ENCODE measurements at places on chromosomes 3 and 15.

DNA sequence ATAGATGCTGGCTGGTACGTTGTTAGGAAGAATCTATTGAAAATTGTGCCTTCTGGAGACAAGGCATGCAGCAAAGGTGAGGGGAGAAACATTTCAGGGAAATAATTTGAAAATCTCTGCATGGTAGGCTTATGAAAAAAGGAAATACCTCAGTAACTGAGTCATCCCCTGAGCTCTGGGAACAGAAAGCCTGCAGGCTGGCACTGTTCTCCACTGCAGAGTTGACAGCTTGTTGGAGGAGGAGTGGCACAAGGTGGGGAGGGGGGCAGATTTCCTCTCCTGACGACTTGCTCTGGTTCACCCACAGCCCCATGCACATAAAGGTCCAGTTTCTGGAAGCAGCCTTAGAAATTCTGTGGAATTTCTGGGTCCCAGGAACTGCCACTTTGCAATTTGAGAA is 179.4 kb downstream of the ABHD5 start:
- no peak for DNase-seq

DNA sequence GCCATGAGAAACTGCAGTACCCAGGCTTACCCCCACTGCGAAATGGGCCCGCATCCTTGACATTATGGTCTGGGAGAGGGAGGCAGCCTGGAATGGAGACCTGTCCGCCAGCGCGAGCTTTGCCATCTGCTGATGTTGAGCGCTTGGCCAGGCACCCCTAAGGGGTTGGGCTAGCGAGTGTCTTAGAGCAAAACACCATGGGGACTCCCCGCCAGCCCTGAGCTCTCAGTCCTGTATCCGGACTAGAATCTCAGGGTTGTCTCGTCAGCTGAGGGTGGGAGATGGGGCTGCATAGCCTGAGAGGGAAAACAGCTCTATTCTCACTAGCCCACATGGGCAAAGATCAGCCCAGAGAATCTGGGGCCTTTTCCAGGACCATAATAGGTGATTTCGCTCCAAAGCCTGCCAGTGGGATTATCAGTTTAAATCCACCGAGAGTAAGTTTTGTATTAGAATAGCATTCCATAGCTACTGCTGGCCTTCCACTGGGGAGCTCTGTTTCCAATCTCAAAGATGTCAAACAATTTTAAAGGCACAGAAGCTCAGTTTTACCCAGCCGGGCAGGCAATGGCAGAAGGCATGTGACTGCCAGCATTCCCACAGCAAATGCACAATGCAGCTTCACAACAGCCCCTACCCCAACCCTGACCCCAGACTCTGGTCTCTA is 167.5 kb upstream of the TPM1 start:
- DNase-seq = no peak

GRCh38 chr15:80587007-80587406 is 108.1 kb upstream of the ABHD17C start:
- DNase-seq = no peak

DNA sequence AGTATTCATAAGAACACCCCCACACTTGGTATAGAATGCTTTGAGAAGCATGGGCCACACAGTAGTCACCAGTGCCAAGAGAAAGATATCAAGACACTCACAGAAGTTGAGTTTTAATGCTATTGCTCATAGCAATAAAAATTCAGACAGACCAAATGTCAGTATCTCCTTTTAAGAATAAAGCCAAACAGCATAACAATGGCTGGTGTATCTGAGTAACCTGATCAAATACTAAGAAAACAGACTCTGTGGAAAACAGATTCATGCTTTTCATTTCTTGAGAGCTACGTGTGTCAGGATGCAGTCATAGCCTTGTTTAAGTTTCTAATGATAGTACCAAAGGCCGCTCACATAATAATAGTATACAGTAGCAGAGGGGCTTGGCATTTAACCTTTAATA is 778.5 kb downstream of the MECOM start:
- DNase-seq = no peak

DNA sequence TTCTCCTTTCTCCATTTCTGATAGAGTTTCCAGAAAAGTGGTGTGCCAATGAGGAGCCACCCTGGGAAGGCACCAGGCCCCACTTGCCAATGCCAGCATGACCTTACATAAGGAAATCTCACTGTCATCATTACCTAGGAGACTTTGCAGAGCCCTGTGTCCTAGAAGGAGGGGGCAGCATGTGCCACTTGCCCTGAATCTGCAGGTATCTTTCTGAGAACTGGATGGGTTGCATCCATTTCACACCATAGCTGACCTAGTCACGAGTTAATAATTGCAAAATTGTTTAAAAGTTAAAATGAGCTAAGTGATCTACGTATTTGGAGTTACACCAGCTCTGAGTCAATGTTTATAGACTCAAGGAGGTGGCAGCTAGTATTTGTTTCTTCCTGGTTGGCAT is 14.3 kb downstream of the CA12 start:
- no peak for DNase-seq

DNA sequence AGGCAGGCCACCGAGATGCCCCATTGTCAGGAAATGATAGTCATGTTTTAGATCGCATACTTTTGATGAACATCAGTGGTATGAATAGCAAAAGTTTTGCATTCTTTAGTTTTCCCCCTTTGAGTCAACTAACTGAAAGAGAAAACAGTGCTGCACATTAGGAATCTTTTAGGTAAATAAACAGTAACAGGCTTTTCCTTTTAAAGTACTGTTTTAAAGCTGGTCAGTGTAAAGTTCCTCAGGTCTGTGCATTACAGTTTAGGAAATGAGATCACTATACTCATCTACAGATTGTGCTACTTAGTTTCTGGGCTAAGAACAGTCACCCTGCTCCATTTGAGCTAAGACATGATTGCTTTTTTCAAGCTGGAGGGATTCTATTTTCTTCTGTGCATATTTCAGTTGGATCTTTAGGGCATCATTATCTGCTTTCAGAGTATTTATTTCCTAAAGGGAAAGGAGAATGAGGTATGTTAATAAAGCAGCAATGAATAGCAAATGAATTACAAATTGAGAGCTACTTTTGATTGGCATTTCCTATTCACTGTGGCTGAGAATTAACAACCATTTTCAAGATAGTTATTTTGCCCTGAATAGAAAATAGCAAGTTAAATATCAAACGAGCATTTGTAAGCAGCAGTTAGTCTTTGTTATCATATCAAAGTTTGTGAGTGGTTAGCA is 36.5 kb downstream of the FAM98B start:
- DNase-seq = no peak

GRCh38 chr15:65077981-65078352 is 1.4 kb downstream of the KBTBD13 start:
- DNase-seq = peak; percentile 42

DNA sequence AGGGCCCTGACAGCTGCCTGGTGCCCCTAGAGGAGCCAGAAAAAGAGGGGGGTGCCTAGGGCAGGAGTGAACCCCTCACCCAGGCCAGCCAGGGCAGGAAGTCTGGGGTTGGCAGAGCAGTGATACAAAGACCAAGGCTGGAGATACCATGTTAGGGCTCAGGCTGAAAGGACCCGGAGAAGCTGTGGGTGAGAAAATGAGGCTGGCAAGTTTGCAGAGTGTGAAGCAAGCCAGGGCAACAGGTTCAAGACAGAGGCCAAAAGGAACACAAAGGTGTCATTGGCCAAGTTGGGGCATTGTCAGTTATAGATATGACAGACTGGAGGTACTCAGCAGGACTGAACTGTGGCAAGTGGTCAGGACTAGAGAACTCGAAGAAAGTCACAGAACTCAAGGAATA is 40.6 kb upstream of the IREB2 start:
- no peak for DNase-seq

- no peak for DNase-seq
Observed at GRCh38 chr15:78347586-78348543, 7.7 kb downstream of the CRABP1 start.

- no peak for DNase-seq
Observed at GRCh38 chr3:76643623-76644304, 396.1 kb upstream of the ROBO2 start.

DNA sequence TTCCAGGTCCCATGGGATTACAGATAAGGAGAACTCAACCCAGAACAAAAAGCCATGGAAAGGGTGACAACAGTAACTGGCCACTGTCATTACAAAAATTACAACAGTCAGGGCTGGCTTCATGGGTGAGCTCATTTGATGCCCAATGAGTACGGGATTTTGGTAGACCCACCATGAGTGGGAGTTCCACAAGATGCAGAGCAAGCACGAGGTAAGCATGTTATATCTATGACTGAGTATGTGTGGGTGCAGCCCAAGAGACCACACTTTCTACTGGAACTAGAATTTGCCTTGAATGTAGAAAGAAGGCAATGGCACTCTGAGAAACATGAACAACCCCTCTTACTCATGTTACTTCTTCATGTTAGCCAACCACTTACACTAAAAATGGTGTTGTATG is 83.3 kb downstream of the IGF2BP2 start:
- DNase-seq = no peak

GRCh38 chr3:194397757-194398312 is 1.2 kb downstream of the GP5 start:
- no peak for DNase-seq

- DNase-seq = no peak
Observed at GRCh38 chr3:127796045-127796830, 26.1 kb downstream of the MGLL start.

DNA sequence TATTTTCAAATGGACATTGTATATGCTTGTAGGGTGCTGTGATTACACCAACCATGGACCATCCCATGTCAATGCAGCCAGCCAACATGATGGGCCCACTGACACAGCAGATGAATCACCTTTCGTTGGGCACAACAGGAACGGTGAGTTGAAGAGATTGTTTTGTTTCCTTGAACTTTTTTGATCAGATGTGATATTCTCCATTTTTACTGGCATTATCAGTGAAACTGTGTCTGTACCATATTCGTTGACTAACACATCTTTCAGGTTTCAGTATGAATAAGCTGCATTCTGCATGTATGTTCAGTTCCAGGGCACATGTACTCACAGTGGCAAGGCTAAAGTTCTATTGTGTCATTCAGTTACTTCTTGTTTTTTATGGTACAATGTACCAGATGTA is 655.2 kb downstream of the RBMS3 start:
- DNase-seq = peak; percentile 59

GRCh38 chr3:24454856-24455255 is 39.8 kb downstream of the THRB start:
- DNase-seq = no peak

GRCh38 chr3:46498916-46499519 is 1.2 kb downstream of the RTP3 start:
- no peak for DNase-seq

- DNase-seq = no peak
Observed at GRCh38 chr3:83765956-83766355, 1192.8 kb upstream of the CADM2 start.

- no peak for DNase-seq
Observed at GRCh38 chr3:188264226-188265207, 110.6 kb downstream of the LPP start.

DNA sequence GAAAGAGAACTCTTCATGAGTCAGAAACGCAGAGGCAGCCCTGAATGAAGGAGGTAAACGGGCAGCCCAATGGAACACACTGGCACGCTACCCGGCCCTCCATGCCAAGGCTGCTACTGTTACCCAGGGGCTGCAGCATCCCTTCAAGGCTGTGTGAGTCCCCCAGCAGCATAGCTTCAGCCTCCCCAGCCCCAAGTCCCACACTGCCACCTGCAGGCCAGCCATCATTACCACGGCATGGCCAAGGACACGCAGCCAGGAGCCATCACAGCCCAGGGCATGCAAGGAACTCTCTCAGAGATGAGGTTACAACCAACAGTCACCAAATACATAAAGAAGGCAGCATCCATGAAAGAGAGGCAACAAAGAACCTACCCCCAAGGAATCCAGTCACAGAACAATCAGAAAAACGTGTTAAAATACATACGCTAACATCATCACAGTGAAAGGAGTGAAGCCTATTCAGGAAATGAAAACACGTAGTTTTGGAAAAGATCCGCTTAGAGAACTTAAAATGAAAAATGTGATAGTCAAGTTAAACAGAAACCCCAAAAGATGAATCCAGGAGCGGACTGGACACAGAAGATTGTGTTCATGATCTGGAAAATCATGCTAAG is 22.4 kb downstream of the PLA2G4F start:
- peak; percentile 71 for DNase-seq

GRCh38 chr15:40441565-40442531 is 1.1 kb downstream of the BAHD1 start:
- DNase-seq = no peak

- DNase-seq = no peak
Observed at GRCh38 chr3:42505128-42505848, 2.8 kb downstream of the VIPR1 start.

DNA sequence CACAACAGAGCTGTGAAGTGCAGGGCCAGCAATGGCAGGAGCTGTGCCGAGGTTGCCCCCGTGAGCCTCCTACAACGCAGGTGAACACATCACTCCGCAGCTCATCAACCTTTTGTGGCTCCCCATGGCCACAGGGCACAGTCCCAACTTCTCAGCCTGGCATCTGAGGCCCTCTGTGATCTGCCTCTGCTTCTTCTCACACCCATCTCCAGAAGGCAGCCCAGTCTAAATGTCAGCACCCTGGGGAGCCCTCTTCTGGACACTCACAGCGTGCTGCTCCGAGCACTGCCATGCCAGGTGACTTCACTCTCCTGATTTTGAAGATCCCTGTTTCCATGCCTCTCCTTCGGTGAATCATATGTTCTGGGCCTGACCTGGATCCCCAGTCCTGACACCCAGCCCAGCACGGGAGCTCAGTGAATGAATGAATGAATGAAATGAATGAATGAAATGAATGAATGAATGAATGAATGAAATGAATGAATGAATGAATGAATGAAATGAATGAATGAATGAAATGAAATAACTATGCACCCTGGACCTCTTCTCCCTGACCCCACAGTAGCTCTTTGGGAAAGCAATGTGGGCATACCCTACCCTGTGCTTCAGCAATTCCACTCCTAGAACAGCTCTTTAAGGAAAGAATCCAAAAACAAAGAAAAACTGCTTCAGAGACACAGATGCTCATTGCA is 17.9 kb upstream of the SKIC8 start:
- DNase-seq = no peak

GRCh38 chr3:122003112-122003511 is 18.9 kb downstream of the ILDR1 start:
- no peak for DNase-seq

GRCh38 chr15:41133454-41133853 is 17.4 kb upstream of the INO80 start:
- no peak for DNase-seq

DNA sequence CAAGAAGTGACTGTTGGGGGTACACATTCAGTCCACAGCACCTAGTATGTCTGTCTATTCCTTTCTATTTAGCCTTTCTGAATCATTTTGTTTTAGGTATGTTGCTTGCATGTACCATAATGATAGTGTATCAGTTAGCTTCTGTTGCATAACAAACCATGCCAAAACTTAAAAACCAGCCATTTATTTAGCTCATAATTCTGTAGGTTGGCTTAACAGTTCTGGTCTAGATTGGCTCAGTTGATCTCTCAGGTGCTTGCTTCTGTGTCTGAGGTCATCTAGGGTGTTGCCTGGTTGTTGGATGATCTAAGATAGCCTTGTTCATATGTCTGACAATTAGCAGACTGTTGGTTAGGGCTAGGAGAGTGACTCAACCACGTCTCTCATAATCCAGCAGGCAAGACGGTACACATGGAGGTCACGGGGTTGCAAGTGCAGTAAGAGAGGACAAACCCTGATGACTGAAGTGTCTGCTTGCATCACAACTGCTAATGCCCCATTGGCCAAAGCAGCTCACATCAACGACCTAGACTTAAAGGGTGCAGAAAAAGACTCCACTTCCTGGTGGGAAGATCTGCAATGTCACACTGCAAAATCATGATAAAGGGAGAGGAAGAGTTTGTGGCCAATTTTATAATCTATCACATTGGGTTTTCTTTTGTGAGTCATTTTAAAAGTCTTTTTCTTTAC is 6.8 kb upstream of the PDCD6IP start:
- peak; percentile 24 for DNase-seq

Data from activated CD4-positive, alpha-beta T cell treated with anti-CD3 and anti-CD28 coated beads, Interleukin-2, Interleukin-4, amounts not matched to agents 100 ng/mL and 50 ng/mL, durations not matched to agents 16 hours and 8 hours (primary cell).